ENCODE measurements at places on chromosomes 6 and 20.

DNA sequence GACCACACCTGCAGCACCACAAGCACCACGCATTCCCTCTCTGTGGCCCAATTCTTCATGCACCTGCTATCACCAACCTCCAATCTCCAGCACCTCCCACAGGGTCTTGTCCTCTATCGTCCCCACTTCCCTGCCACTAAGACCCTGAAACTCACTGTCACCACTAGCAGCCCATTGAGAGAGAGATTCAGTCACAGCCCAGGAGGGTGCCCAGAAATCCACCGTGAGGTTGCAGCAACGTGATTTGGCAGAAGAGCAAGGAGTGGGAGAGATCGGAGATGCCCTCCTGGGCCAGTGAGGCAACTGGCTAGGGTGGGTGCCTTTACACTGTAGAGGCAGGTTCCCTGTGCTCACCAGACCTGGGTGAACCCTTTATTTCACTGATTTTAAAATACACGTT is 90.1 kb downstream of the ANKRD60 start:
- DNase-seq, result no peak

DNA sequence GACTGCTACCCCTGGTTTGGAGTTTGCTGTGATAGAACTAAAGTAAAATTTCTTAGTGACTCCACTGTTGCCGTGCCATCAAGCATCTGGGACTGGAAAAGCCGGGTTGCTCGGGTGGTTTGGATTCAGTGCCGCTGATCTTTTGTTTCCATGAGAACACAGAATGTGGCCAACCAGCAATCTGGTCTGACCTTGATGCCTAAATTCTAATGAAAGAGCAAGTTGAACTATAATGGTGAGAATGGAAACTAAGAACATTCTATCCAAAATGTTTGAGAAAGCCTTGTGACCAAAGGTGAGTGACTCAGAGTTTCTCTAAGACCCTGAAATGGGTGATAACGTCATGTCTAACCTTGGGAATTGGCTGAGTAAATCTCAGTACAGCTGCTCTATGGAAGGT is 9.9 kb upstream of the PI16 start:
- no peak for DNase-seq

- no peak for DNase-seq
Measured at GRCh38 chr6:170100046-170100445, 190.8 kb downstream of the DLL1 start.

DNA sequence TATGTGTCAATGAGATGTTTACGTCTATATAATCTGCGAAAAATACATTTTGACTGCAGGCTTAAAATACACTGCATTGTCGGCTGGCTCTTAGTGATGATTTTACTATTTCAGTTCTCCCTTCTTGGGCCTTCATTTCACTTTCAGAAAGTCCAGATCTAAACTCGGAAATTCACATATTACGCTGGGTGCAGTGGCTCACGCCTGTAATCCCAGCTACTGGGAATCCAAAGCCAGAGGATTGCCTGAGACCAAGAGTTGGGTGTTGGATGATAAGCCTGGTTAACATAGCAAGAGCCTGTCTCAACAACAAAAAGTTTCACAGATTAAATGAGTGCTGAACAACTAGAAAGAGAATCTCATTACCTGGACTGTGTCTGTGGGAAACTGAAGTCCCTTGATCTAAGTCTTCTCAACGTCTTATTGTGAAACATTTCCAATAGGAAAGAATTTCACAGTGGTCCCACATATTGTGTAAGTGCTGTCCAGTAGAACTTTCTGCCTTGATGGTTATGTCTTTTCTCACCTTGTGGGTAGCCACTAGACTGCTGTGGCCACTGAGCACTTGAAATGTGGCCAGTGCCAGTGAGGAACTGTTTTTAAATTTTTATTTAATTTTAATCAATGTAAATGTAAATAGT is 1.9 kb downstream of the GINM1 start:
- no peak for DNase-seq

GRCh38 chr6:7138921-7139358 is 31.2 kb downstream of the RREB1 start:
- no peak for DNase-seq

DNA sequence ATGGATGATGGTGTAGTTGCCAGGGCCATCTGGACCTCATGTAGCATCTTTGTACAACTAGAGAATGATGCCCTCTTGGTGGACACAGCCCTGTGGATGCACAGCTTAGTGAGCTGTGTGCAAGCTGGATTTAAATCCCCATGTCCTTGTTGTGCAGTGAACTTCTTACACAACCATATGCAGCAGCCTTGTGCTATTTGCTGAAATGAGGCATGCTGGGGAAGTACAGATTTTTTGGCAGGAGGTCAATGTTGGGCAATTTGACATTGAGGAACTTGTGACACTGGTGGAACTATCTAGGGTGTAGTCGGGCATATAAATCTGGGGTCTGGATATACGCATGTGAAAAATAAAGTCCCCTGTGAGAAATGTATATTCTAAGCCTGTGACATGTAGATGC is 5.8 kb upstream of the CDC5L start:
- DNase-seq, result no peak

- DNase-seq, result peak; percentile 31
Measured at GRCh38 chr6:21612067-21612745, 18.7 kb downstream of the SOX4 start.
